ENCODE measurements at places on chromosomes 2 and 18.

- no peak for DNase-seq
Observed at GRCh38 chr2:39124746-39125057, 3.9 kb upstream of the SOS1 start.

- no peak for DNase-seq
Observed at GRCh38 chr2:65724752-65725151, 292.4 kb upstream of the SPRED2 start.

DNA sequence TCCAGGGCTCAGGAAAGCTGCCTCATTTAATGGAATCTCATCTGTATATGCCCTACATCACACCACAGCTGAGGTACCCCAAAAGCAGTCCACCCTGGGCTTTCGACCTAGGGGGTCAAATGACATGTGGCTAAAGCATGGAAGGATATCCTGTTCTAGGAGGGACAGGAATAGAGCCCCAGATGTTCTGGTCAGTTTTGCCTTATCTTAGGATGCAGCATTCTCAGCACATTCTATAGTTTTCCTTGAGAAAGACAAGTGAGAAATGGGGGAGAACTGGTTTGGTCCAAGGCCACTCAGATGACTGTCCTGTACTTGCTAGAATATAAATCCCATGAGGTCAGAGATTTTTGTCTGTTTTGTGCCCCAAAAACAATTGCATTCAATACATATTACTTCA, 688.0 kb upstream of the ZEB2 start:
- no peak for DNase-seq

DNA sequence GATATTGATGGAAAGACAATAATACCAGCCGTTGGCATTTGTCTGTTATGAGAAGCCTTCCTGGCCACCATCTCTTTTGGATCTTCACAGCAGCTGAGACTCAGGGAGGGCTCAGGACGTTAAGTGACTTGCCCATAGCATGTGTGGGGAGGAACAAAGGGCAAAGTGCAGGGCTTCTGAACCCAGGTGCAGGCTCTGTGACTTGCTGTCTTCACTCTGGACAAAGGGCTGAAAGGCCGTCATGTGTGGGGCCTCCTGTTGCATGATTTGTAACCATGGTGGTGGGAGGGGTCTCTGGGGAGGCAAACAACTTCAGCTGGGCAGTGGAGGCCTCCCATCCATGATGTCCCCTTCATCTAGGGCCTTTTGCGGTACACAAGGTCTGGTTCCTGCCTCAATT, 65.5 kb upstream of the SIX2 start:
- DNase-seq: no peak

DNA sequence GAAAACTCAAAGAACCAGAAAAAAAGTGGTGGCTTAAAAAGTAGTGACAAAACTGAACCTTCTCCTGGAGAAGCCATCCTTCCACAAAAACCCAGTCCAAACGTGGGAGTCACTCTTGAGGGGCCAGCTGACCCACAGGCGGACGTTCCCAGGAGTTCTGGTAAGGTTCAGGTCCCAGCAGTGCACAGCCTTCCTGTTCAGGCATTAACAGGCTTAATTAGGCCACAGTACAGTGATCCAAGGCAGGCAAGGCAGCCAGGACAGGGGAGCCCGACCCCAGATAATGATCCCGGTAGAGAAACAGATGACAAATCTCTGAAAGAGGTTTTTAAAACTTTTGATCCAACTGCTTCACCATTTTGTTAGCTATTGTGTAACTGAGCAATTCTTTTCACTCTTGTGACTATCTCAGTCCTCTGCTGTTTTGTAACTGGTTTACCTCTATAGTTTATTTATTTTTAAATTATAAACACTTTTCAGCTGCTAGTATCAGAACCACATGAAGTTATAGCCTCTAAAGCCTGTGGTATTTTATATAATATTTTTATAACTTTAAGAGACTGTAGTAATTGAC, 56.8 kb downstream of the ZC3H6 start:
- no peak for DNase-seq

DNA sequence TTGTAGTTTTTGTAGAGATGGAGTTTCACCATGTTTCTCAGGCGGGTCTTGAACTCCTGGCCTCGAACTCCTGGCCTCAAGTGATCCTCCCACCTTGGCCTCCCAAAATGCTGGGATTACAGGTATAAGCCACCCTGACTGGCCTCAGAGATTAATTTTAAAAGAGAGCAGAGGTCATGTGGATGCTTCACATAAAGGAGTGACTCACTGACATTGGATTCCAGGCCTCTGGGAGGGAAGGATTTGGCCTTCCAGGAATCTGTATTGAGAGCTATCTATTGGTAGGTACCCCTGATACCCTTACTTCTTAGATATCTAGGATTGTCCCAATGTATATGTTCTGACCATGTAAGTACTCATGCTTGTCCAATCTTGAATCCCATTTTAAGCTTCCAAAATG, 138.4 kb downstream of the FAM161A start:
- DNase-seq: no peak

- DNase-seq: no peak
Observed at GRCh38 chr2:123746006-123746405, 279.1 kb upstream of the CNTNAP5 start.

DNA sequence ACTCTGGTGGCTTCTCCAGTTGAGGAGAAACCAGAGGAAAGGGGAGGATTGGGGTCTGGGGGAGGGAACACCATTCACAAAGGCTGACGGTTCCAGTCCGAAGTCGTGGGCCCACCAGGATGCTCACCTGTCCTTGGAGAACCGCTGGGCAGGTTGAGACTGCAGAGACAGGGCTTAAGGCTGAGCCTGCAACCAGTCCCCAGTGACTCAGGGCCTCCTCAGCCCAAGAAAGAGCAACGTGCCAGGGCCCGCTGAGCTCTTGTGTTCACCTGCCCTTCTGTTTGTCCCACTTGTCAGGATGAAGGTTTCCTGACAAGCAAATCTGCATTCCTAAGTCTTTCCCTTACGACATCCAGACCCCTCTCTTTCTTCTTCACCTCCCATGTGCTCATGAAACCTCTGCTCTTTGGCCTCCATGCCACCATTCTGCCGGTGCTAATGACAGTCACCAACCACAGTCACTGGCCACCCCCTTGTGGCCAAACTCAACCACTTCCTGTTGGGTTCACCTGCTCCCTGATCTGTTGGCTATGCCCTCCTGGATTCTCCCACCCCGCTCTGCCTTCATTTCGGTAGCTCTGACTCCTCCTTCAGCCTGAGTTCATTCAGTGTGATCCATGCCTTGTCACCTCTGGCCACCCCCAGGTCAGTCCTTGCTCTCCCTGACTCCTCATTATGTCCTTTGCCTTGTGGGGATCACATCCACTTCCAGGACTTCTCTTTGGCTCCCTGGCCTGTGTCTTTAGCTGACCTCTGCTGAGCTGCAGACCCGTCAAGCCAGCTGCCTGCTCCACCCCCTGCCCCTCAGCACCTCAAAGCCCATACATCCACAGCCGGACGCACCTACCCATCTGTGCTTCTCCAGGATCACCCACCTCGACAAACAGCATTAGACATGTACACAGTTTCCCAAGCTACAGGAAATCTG, 17.6 kb downstream of the EMX1 start:
- no peak for DNase-seq

- DNase-seq: no peak
Observed at GRCh38 chr2:166610180-166610912, 116.3 kb upstream of the SCN7A start.

- DNase-seq: no peak
Observed at GRCh38 chr2:20191714-20192569, 33.0 kb downstream of the SDC1 start.

DNA sequence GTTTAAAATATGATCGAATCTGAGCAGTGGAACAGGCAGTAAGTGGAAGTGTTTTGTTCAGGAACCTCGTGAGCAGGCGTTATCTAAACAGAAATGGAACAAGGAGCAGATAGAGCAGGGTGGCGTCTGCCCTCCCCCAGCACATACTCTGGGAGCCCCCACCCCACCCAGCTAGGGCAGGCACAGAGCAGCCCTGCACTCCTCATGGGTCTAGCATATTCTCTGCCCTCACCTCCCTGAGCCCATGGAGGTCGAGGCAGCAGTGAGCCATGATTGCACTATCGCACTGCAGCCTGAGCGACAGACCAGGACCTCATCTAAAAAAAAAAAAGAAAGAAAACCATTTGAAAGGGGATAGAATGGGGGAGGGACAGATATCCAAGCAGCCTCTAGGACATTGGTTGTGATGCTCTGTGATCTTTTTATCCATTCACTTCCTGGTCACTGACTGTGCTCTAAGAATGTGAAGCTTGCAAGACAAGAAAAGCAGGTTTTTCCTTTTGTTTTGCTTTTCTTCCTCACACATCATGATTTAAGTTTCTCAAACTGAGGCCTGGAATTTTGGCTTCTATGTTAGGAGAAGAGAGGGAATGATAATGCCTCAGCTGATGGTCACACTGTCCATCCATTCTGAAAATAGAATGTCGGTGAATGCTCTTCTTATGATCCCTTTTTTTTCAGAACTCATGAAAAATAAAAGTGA, 3.1 kb downstream of the MLPH start:
- no peak for DNase-seq

DNA sequence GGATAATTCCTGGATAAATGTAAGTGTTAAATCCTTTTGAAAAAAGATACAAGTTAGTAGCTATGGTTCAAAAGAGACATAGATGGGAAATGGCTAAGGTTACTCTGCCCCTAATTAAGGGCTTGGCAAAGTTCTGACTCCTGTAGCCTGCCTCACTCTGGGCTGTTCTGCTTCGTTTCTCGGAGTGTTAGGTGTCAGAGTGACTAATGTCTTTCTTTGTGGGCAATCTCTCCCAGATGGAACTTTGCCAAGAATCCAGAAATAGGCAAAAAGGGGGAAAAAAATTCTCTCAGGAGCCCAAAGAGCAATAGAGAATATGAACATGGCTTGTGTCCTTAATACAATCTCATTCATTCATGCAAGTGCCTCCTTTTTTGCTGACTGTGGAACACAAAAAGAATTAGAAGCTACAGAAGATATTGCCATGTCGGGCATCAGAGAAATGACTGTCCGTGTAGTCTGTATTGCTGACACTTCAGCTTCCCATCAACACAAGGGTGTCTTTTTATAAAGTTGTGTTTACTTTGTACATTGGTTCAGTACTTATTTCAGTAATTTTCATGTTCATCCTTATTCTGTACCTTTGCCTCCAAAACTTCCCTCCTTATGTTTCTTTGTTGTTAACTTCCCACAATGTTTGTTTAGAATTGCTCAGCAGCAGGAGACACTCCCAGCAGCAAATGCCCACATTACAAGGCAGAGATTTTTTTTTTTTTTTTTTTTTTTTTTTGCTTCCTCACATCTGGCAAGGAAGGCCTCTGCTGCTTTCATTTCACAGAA, 134.0 kb downstream of the FTCDNL1 start:
- no peak for DNase-seq

- no peak for DNase-seq
Observed at GRCh38 chr2:104547221-104547620, 306.7 kb upstream of the POU3F3 start.

DNA sequence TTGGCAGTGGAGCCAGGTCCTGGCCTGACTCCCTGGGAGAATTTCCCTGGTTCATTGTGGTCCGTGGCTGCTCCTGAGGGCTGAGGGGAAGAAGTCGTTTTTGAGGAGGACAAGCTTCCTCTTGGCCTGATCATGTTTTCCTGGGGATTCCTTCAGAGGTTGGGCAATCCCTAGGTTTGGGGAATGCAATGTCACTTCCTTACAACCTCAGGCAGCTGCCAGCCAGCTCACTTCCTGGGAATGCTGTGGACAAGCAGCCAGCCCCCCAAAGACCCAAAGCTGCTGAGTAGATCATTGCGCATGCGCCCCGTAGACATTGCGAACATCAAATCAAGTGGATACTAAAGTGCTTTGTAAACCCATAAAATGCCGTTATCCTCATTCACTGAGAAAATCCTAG, 7.7 kb upstream of the DNMT3A start:
- DNase-seq: peak; percentile 34

DNA sequence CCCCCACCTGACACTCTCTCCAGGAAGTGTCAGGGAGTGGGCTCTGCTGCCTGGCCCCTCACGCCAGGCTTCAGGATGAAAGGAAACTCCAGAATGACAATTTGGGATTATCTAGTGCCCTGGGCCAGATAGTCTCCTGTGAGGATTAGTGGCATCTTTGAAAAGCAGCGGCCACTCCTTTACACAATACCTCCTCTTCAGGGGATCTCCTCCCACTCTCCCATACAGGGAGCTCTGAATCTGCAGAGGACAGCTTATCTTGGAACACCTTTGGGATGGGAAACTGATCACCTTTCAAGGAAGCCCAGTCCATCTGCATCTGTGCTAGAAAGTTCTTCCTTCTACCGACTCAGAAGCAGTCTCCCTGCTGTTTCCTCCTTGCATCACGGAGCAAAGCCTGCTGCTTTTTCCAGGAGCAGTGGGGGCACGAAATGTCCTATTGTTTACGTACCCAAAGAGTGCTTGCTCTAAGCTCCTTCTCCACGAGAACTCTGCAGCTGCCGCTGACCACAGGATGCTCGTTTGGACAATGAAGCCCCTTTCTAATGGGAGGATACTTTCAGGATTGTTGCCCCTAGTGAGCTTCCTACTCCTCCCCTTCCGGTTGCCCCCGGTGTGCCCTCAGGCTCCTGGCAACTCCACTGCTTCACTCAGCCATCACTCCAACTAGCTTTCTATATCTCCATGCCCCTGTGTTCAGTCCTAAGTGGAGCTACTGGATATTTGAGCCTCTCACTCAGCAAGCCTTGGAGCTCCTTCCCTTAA, 31.5 kb downstream of the SIX3 start:
- DNase-seq: no peak

- DNase-seq: no peak
Observed at GRCh38 chr18:32530947-32531651, 60.4 kb upstream of the GAREM1 start.

GRCh38 chr18:75250471-75250821, 39.8 kb downstream of the TSHZ1 start:
- DNase-seq: no peak

GRCh38 chr2:116580209-116580608, 1234.3 kb upstream of the DDX18 start:
- no peak for DNase-seq

- DNase-seq: no peak
Observed at GRCh38 chr2:41970988-41971660, 76.7 kb upstream of the PKDCC start.

- DNase-seq: no peak
Observed at GRCh38 chr2:240135706-240136012, 446 bp downstream of the COPS9 start.

- DNase-seq: no peak
Observed at GRCh38 chr2:101766337-101766736, 68.8 kb downstream of the MAP4K4 start.

DNA sequence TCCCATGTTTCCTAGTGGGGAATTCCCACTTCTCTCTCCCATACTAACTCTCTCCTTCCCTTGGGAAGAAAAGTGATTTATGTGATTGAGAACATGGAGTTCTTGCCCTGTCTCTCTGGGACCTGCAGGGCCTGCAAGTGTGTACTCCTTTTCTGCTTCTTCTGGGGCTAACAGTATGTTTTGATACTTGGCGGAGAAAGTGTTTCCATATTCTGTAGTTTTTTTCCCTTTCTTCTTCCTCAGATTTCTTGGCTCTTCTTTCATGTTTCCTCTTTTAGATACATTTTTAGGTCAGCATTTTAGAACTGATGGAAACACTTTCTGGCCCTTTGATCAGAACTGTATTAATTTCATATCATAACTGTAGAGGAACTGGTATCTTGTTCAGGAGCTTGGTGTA, 352.2 kb downstream of the DLGAP1 start:
- DNase-seq: no peak
